Head of caudate nucleus (tissue), 42 donors: ENCODE measurements at places on chromosomes 3 and 15.

- no peak for DNase-seq
These were observed 61.6 kb upstream of the LRRFIP2 start for GRCh38 chr3:37236024-37236423.

GRCh38 chr3:2659896-2660295 lies 450.3 kb downstream of the IL5RA start:
- no peak for DNase-seq

DNA sequence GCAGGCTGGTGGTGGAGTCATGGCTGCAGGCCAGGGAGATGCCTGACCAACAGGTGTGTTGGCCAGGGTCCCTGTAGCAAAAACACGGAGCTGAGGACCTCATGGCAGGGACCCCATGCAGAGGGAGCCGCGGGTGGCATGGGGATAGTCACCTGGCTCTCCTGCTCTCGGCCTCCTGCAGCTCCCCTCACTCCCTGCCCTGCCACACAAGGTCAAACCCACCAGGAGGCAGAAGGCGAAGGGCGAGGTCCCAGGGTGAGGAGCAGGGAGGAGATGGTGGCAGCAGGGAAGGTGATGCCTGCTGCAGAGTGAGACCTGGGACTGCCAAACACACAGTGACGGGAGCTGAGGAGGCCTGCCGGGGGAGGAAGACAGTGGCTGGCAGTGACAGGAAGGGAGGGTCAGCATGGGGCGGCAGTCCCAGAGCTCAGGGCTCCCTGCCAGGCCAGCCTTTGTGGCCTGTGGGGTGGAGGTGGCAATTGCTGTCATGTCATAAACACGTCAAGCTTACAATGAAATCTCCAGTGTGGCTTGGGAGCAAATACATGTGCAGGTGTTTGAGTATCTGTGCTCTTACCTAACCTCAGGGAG lies 144.3 kb downstream of the TJP1 start:
- DNase-seq, result no peak

DNA sequence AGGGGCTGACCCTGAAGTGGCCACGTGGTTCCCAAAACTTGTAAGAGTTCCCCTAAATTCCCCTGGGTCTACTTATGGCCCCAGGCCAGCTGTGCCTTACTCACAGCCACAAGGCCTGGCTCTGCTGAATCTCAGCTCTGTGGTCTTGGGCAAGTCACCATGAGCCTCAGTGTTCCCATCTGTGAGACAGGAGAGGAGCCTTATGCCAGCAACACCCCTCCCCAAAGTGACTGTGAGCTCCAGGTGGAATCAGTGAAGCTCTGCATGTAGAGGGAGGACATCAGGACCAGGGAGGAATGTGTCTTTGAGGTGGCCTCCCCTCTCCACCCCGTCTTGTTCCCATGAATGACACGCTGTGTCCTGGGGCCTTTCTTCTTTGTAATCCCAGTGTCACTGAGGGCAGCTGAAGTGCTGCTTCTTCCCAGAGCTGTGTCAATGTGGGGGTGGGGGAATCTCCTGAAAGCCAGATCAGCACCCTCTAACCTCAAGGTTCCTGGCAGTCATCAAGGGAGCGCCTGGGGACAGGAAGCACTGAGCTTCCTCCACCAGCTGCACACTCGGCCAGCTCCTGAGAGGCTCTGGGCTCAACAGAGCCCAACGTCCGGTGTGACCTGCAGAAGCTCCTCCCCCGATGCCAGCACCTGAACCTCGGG lies 258.9 kb downstream of the UACA start:
- peak; percentile 46 for DNase-seq

DNA sequence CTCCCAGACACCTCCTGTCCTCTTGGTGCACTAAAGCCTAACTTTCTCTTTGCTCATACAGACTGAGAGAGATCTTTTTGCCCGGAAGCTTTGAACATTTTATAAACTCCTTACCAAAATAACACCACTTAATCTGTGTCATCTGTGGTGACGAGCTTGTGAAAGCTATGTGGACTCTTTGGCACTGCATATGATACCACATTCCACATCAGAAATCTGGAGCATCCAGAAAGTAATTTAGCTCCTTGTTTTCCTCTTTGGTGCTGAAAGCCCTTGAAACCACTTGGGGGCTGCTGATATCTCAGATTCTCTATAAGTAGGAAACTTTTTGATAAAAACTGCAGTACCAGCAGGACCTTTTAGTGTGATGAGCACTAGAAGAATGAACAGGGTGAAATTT lies 128.3 kb downstream of the ALCAM start:
- no peak for DNase-seq

DNA sequence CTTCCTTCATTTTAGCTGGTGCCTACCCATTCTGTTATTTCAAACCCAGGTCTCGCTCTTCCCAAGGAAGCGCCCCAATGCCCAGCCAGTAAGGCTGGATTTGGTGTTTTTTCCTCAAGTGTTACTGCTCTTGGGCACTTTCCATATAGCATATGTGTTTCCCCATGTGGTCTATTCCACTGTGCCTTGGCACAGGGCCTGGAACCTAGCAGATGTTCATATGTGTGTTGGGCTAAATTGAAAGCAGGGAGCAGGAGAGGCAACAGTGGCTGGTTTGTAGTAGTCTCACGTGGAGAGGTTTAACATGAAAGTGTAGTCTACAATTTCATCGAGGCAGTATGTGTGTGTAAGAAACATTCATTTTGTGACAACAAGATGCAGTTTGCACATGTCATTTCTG lies 48.2 kb upstream of the TEX264 start:
- peak; percentile 32 for DNase-seq

GRCh38 chr3:126990890-126991289 lies 8.0 kb downstream of the PLXNA1 start:
- no peak for DNase-seq

- DNase-seq, result no peak
These were observed 1032.4 kb downstream of the MCTP2 start for GRCh38 chr15:95263751-95264150.

DNA sequence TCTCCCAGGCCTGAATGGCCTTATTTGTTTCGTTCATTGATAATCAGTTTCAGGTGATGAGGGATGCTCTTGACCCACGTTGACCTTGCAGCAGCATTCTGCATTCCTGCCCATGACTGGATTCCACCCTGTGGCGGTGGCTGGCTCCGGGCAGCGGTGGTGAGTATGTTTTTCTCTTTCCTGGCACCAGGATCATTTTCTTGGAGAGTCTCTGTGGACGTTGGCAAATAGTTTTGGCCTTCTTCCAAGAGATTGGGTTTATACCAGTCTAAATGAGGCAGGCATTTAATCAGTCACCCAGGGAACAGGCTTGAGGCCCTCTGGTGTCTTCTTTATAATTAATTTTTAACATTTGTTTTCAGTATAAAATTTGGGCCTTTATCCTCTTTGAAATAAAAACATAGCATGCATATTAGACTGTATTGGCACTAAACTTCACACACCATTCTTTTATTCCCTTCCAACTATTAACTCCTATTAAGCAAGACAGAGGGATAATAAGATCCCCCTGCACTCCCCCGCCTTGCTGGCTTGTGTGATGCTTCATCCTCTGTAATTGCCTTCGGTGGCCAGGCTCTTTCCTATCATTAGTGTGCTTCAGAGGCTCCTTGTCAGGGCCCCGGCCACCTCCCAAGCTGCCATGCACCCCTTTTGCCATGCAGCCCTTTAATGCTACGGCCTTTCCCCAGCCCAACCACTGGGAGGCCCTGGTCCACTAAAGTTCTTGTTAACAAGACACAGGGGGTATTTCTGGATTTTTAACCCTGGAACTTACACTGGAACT lies 176.2 kb upstream of the TOPAZ1 start:
- no peak for DNase-seq

DNA sequence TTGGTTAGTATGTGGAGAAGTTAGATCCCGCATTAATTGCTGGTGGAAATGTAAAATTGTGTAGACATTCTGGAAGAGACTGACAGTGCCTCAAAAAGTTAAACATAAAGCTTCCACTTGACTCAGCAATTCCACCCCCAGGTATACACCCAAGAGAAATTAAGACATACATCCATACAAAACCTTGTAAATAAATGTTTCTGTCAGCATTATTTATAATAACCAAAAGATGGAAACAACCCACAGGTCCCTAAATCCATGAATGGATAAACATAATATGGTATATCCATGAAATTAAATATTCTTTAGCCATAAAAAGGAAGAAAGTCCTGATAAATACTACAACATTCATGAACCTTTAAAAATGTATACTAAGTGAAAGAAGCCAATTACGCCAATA lies 817.4 kb downstream of the NTRK3 start:
- DNase-seq, result no peak

DNA sequence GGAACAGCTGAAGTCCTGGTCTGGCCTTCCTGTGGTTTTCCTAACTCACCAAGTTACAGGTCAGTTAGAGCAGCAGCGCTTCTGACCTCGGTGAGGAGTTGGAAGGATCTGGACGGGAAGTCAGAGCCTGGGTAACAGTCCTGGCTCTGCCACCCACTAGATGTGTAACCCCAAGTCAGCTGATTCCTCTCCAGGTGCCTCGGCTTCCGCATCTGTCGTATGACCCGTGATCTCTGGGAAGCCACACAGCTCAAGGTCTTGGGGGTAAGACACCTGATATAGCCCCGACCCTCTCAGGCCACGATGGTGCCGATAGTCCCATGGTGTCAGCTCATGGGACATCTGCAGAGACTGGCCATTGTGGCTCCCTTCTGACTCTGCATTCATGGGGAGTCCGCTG lies 8.3 kb upstream of the PIGZ start:
- no peak for DNase-seq

- DNase-seq, result no peak
These were observed 27.4 kb downstream of the CGNL1 start for GRCh38 chr15:57403566-57404325.

- peak; percentile 75 for DNase-seq
These were observed 461.5 kb upstream of the PPP2R3A start for GRCh38 chr3:135503760-135504686.

- peak; percentile 61 for DNase-seq
These were observed 114.6 kb downstream of the NFKBIZ start for GRCh38 chr3:101963902-101964362.

- DNase-seq, result no peak
These were observed 50.3 kb upstream of the ACAN start for GRCh38 chr15:88752951-88753350.

DNA sequence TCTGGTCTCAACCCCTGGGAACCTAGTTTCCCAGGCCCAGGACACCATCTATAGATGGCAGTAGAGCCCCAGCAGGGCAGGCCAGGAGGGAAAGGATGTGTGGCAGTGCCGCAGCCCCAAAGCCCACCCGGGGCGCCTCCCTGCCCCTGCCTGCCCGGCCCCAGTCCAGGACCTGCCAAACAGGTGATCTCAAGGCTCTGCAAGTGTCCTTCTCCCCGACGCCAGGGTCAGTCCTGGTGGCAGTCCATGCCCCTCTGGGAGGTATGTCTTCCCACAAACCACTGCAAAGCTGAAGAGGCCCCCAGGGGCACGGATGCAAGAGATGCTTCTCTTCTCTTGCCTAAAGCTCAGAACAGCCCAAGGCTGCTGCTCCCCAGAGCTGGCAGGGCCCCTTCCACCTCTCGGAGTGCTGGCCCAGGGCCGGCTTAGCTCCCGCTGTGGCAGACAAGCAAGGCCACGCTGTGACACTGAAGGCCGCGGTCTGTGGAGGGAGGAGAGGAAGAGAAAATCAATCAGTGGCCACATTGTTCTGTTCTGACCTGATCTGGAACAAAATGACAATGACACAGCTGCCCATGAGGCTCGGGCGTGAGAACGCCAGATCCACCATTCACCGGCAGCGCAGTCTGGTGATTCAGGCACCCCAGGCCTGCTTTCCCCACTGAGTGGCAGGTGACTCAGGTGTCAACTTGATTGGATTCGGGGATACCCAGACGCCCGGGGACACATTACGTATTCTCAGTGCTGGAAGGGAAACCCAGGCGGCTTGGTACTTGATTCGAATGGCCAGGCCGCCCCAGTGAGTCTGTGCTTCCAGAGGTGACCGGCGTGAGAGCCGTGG lies 34.0 kb downstream of the KLHL25 start:
- DNase-seq, result no peak

DNA sequence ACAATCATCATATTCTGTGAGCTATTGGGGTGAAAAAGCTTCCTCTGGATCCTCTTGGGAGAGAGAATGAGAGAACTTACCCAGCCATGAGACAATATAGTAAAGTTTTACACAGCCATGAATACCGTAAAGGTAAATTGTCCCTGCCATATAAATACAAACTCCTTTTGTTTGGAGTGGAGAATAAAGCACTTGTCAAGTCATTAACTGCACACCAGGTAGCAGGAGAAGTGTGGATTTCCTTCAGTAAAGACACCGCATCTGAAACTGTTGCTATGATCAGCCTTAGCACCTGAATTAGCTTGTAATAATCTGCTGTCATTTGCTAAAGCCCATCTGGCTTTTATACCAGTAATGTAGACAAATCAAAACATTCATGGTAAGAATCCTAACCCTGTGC lies 336.6 kb upstream of the SLCO3A1 start:
- DNase-seq, result no peak

DNA sequence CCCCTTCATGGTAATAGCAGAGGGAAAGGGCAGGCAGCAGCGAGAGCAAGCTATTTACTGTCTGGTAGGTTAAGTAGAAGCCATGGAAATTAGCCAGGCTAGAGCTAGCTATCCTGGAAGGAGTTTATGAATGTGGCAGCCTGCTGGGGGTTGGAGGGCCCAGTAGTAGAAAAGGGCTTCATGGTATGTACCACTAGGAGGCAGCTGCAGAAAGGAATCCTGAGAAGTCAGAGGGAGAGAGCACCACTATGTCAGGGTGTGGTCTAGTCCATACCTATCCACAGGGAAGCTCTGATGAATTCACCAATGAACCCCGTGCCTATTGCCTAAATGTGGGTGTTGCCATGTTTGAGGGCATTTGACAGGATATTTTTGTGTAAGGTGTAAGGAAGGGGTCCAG lies 55.0 kb downstream of the PLAAT1 start:
- DNase-seq, result no peak

- DNase-seq, result no peak
These were observed 24.7 kb downstream of the XPC start for GRCh38 chr3:14153663-14154062.

- DNase-seq, result no peak
These were observed 44.8 kb upstream of the MAP3K13 start for GRCh38 chr3:185318141-185318540.

DNA sequence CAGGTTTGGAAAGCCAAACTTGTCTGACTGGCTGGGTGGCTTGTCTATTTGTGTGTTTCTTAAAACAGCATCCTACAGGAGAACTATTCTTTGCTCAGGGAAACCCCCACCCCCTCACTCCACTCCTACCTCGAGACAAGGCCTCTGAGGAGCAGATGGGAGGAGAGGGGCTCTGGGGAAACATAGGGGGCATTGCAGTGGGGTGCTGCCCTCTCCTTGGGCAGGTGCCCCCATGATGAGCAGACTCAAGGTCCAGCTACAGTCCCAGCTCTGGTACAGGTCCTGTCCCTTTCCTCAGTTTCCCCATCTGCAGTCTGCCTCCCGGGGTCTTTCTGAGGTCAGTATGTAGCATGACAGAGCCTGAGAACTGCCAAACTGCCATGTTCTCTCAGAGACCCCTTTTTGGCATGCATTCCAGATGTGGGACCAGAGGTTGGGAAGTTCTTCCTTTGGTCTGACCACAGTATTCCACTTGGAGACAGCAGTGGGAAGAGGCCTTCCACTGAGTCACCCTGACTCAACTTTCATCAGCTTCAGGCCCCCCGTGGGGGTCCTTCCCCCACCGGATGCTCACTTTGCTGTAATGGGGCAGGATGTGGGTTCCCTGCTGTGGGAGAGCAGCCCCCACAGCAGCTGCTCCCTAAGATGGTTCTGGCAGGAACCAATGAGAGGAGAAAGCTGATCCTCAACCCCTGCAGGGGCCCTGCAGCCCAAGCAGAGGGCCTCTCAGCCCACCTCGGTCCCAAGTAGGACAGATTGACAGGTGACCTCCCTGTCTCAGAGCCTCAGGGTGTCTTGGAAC lies 32.3 kb upstream of the CYP11A1 start:
- no peak for DNase-seq
